Right atrium auricular region (tissue), 2 donors: ENCODE measurements at places on chromosomes 5 and 9. TPM values are rescaled to one million over a fixed set of nuclear protein-coding genes. Genes with fewer than 3 reads are reported as not detected.

The SLC25A2 gene
- not detected for total RNA-seq

- DNase-seq, result no peak
Measured at GRCh38 chr9:96156171-96156974, 145.6 kb downstream of the HSD17B3 start.

GRCh38 chr5:76062502-76063041 is 20.6 kb upstream of the SV2C start:
- no peak for DNase-seq

- no peak for DNase-seq
Measured at GRCh38 chr9:20351715-20352114, 270.6 kb downstream of the MLLT3 start.
